ENCODE measurements at places on chromosomes 7 and 10.

- DNase-seq, result no peak
Measured at GRCh38 chr10:24483701-24484100, 240.0 kb downstream of the ARHGAP21 start.

GRCh38 chr10:80769700-80770160 is 232.0 kb downstream of the SH2D4B start:
- peak; percentile 35 for DNase-seq

DNA sequence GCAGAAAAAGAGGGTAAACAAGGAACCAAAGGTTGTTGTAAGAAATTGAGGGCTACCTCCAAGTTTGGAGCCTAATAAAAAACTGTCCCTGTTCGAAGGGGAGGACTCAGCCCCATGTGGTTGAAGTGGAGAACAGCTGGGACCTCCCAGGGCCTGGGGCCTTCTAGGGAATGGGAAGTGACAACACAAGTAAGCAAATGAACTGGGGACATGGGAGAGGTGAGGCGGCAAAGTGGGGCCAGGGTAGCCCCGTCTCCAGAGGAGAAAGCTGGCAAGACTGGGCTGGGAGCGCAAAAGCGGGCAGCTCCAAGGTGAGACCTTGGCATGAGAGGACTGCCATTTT is 198.1 kb downstream of the ZNF438 start:
- no peak for DNase-seq

DNA sequence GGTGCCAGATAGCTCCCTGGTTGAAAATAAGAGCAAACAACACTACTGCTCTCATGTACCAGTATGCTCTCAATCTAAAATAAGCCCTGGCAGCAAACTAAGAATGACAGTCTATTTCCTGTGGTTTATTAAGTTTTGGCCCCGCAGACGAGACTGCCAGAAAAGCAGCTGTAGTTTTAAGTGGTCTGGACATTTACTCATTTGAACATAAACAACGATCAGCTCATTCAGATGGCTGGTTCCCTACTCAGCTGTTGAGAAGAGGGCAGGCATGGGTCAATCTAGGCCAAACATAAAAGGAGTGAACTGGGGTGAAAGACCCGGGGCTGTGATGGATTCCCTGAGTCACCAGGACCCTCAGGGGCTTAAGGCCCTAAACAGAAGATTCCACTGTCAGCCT is 4.5 kb downstream of the TRIL start:
- DNase-seq, result no peak

DNA sequence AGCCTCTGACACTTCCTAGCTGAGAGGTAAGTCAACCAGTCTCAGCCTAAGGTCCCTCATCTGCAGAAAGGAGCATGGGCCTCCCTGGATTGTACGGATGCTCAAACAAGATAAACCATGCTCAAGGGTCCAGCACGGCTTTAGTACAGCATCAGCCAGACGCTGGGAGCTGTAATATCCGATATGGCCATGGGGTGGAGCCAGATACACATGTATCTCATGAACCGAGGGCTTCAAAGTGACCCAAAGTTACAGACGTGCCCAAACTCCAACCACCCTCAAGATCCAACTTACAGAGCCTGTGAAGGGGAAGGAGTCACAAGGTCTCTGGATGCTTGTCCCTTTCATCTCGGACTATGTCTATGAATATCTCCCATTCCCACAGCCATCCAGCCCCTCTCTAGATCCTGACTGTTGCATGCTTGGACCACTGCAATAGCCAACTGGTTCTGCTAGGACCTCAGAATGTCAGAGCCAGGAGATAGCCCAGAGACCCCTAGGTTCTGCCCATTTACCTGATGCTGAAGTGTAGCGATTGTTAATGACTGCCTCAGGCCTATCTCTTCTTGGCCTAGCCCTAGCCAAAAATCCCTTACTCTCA is 142.4 kb downstream of the SH3PXD2A start:
- peak; percentile 91 for DNase-seq

- DNase-seq, result no peak
Measured at GRCh38 chr10:1328981-1329614, 272.9 kb downstream of the WDR37 start.

DNA sequence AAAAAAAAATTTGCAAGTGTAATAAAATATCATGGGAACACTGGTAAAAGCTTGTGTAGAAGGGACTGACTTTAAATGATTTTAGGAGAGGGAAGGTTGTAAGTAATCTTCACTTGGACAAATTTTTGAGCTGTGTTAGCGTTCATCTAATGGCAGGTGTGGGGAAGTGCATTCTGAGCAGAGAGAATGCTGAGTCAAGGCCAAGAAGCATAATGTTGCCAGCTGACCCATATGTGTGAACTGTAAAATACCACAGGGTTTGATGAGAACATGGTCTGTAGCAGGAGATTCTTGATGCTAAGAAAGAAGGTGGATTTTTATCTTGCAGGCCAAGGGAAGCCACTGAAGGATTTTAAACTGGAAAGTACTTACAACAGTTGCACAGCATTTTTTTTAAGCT is 98.2 kb upstream of the ZNF32 start:
- no peak for DNase-seq

GRCh38 chr7:2606539-2606936 is 25.2 kb upstream of the TTYH3 start:
- no peak for DNase-seq

DNA sequence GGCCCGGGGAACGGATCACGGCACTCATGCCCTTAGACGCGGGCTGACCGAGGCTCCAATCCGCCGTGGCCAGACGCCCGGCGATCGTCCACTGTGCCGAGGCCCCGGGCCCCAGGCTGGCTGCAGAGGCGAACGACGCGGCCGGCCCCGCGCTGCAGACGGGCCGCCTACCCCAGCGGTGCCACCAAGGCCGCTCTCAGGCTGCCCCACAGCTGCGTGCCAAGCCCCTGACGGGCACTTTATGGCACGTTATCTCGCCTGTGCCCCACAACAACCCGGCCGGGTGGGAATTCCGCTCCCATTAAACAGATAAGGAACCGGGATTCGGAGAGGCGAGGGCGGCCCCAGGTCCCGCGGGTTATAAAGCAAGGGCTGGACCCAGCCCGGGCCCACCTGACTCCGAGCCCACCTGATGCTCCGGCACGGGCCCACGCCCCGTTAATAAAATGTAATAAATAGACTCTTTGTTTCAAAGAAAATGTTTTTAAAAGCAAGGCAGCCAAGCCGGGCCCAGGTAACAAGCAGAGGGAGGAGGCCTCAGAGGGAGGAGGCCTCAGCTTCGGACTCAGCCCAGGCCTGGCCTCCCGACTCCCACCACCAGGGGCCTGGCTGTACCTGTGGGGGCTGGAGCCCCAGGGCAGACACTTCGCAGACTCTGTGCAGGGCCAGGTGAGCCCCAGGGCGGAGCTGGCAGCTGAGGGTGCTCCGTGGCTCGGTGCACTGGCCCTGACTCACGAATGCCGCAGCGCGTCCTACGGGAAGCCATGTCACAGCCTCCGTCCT is 79.7 kb downstream of the FOXL3 start:
- no peak for DNase-seq

DNA sequence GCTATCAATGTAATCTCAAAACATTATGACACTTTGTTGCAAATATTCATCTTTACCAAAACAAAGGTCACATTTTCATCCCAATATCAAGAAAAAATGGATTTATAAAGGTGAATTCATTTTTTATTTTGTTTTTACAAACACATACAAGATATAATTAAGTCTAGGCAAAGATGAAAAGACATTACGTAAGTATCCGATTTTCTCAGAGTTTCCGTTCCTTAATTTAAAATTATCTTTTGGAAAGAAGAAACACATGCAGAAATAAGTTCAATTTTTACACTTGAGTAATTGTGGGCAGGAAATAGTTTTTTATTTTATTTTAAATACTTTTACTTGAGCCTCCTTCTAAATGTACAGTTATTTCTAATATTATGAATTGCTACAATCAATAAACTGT is 24.6 kb downstream of the RTKN2 start:
- DNase-seq, result no peak

GRCh38 chr7:134865001-134865845 is 85.8 kb downstream of the CALD1 start:
- DNase-seq, result no peak

DNA sequence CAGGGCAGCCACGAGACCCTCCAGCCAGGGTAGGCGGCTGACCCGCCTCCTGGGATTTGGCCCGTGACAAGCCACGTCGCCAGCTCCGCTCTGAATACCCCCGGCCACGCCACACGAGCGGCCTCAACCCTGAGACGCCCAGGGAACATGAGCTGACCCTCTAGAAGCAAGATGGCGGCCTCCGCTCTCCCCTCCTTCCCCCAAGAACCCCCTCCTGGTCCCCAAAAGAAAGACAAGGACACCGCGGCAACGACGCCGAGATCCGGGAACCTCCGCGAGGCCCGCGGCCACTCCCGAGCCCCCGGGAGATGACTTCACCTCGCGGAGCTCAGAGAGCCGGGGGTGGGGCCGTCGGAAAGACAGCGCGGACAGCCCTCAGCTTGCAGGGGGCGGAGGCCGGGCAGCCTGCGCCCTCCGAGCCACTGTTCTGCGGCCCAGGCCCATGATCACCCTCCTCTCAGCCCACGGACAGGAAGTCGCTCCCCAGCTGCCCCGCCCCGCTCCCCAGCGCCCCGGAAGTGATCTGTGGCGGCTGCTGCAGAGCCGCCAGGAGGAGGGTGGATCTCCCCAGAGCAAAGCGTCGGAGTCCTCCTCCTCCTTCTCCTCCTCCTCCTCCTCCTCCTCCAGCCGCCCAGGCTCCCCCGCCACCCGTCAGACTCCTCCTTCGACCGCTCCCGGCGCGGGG is at the start of gene RALA:
TSS of gene RALA (plus strand) at position 526 of the 685 bp plus-strand sequence. CDS start 63,096 bp downstream, outside the sequence.
- DNase-seq, result peak; percentile 97

DNA sequence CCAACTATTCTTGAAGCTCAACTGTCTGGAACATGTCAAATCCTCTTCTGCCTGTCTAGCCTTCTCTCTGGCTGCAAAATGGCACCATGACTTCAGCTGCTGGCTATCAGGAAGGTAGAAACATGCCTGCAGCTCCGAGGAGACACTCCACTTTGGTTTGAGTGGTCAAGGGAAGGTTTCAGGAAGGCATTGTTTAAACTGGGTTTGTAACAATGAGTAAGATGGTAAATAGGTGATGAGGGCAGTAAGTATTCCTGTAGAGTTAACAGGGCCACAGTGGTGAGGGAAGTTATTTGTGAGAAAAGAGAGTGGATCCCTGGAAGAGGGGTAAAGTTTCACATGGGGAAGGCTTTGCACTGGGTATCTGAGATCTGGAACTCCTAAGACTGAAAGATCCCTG is 231.5 kb downstream of the ABCA13 start:
- no peak for DNase-seq

- DNase-seq, result no peak
Measured at GRCh38 chr10:117266400-117266799, 25.5 kb downstream of the SLC18A2 start.

DNA sequence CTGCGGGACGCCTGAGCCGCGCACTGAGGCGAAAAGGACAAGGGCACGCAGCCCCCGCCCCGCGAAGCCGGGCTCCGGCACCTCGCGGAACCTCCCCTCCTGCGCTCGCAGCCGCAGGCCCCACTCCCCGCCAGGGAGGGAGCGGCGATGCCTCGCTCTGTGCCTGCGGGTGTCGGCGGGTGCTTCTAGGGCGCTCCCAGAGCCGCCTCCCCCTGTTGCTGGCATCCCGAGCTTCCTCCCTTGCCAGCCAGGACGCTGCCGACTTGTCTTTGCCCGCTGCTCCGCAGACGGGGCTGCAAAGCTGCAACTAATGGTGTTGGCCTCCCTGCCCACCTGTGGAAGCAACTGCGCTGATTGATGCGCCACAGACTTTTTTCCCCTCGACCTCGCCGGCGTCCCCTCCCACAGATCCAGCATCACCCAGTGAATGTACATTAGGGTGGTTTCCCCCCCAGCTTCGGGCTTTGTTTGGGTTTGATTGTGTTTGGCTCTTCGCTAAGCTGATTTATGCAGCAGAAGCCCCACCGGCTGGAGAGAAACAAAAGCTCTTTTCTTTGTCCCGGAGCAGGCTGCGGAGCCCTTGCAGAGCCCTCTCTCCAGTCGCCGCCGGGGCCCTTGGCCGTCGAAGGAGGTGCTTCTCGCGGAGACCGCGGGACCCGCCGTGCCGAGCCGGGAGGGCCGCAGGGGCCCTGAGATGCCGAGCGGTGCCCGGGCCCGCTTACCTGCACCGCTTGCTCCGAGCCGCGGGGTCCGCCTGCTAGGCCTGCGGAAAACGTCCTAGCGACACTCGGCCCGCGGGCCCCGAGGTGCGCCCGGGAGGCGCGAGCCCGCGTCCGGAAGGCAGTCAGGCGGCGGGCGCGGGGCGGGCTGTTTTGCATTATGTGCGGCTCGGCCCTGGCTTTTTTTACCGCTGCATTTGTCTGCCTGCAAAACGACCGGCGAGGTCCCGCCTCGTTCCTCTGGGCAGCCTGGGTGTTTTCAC is 519 bp downstream of the ITGB8 start:
- DNase-seq, result peak; percentile 86

DNA sequence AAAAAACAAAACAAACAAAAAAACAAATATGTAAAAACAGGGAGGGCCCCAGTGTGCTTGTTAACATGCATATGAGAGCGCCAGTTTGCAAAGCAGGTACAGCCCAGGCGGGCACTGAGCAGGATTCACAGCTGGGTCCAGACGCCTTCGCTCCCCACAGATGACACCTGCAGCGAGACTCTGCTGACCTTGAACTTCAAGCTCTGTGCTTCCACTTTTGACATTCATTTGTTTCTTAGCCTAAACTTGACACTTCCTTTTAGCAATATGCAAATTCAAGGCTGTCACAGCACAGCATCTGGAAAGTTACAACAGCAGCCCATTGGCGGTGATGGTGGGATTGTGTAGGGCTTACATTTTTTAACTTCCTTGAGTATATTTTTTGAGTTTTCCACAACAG is 88.8 kb upstream of the TNS3 start:
- DNase-seq, result no peak

GRCh38 chr10:104416851-104417250 is 63.2 kb downstream of the CFAP58 start:
- no peak for DNase-seq

GRCh38 chr10:96972264-96972663 is 140.2 kb downstream of the LCOR start:
- DNase-seq, result no peak

DNA sequence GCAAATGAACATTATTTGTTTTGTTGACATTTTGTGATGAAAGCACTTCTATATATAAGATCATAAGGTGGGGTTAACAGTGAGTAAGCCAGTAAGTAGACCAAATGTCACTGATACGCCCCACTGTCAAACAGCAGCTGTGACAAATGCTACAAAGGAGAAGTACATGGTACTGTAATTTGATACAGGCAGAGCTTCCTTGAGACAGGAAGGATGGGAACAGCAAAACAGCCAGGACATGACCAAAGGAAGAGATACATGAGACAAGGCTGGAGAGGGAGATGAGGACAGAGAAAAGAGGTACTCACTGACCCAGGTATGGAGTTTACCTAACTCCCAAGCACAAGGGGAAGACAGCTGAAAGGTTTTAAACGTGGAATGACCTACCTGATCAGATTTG is 127.0 kb downstream of the SRPK2 start:
- DNase-seq, result no peak

DNA sequence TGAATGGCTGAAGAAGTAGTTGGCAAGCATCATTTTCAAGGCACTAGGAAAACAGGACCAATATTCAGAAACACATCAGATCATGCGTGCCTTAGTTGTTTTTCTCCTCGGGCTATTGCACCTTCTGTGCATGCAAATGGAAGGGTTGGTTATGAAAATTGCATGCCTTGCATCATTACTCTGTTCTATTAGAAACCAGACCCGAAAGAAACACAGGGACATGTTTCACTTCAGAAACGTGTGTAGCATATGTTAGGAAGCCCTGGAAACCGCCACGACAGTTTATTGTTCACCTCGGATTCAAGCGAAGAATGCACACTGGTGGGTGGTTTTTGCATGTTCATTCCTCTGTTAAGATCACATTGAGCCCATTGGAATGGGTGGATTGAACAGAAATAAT is 214.7 kb downstream of the FRMD4A start:
- peak; percentile 63 for DNase-seq
